ENCODE measurements at places on chromosomes 6 and 20. TPM values are rescaled to one million over a fixed set of nuclear protein-coding genes. Genes with fewer than 3 reads are reported as not detected.

The RNASET2 gene
- total RNA-seq, result 42.9 TPM

The TBX18 gene
- 1.1 TPM for total RNA-seq

The TAP2 gene
- total RNA-seq, result 14.8 TPM

GRCh38 chr6:70289299-70289698 is 13.6 kb downstream of the COL9A1 start:
- DNase-seq, result no peak

DNA sequence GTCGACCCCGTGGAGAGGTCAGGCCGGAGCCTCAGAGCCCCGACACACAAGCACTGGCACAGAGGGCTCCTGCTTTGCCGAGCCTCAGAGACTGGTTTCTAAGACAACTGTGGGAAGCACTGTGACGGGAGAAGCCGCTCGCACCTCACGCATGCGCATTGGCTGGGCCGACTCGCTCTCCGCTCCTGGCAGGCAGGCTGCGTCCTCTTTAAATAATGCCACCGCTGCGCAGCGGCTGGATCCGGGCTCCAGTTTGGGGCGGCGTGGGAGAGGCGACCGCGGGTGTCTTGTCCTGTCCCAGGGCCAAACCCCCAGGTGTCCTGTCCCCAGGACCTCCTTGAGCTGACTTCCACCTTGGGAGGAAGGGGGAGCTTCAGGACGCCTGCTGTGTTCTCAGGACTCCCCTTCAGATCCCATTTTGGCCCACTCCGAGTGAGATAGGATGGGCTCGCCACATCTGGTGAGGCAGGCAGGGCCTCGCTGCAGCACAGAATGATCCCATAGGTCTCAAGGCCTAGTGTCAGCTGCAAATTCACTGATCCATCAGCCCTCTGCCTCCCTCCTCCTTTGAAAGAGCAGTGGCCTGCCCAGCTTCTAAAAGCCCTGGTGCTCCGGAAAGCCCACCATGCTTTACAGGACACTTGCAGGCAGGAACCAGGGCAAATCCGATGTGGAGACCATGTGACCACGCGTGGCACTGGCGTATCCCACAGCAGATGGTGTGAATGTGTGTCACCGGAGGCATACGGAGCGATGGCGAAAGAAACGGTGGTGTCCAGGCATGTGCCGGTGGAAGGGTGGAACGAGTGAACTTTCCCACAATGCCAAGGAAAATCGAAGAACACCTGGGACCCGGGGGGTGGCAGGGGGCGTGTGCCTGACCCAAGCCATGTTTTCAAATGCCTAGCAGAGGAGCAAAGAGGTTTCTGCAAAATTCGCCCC is 169.3 kb upstream of the ZNF337 start:
- no peak for DNase-seq

DNA sequence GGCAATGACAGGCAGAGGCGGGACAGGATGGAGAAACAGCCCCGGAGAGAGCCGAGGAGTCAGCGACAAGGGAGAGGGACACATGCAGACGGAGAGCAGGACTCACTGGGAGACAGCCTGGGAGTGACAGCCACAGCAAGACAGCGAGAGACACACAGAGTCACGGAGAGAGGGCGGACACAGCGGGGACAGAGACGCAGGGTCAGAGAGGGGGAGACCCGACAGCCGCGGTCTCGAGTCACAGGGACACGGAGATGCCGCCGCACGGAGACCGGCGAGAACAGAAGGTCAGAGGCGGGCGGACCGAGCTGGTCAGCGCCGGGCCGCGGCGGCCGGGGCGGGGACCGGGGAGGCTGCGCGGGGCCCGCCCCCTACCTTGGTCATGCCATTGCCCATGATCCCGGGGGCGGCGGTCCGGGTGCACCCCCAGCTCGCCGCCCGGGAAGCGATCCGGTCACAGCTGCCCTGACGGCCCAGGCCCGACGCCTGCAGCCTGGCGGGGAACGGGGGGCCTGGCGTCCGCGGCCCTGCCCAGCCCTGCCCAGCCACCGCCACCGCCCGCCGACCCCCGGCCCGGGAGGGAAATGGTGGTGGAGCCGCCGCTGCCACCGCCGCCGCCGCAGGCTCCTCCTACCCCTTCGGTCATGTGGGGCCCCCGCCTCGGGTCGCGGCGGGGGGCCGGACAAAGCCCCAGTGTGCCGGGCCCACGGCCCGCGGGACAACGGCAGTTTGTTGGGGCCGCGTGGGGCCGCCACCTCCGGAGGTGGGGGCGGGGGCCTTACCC is at the start of the genes DUSP15 and TTLL9:
Gene DUSP15 (minus strand): TSS at position 586 of the 784 bp plus-strand sequence. CDS start 190 bp downstream, at position 396.
Gene TTLL9 (plus strand): TSS at position 693 of the 784 bp plus-strand sequence. CDS start 493 bp downstream, outside the sequence.
- DNase-seq, result no peak

DNA sequence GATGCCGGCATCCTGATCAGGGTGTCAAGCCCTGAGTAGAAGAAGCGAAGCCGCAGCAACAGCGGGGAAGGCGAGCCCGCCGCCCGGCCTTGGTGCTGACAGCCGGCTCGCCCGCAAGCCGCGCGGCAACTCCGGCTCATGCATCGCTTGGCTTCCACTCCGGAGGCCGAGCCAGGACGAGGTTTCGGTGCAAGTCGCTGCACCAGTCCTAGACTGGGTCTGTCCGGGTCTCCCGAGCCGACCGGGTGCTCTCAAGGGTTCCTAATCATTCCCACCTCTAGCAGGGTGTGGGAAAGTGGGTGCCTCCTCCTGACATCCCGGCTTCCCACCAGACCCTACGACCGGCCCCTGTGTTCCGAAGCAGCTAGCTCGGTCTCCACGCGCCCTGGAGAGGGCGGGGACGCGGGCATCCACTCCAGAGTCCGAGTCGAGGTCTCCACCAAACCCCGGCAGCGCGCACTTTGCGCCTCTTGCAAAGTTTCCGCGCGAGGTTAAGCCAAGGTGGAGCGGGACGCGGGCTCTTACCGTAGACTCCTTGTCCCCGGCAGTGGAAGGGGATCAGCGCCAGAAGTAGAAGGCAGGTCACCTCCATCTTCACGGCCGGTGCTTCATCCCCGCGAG is 1.4 kb downstream of the MDGA1 start:
- DNase-seq, result no peak

GRCh38 chr20:17766226-17766625 is 66.5 kb downstream of the BANF2 start:
- DNase-seq, result no peak

DNA sequence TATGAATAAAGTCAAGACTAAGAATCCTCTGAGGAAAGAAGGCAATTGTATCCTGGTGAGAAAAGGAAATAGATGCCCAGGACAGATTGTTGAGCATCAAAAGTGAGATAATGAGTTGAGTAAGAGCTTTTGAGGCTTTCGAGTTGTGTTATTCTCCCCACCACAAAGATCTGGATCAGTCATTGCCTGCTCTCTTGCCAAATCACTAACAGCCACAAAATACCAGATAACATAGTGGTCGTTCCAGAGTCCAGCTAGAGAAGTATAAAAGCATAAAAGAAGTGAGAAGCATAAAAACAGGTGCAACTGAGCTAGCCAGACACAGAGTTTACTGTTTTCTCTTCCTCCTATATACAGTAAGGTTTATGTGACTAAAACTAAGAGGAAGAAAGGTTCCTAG is 4.9 kb downstream of the SPINT4 start:
- DNase-seq, result no peak

- no peak for DNase-seq
Observed at GRCh38 chr6:28803337-28803709, 120.5 kb downstream of the TRIM27 start.

DNA sequence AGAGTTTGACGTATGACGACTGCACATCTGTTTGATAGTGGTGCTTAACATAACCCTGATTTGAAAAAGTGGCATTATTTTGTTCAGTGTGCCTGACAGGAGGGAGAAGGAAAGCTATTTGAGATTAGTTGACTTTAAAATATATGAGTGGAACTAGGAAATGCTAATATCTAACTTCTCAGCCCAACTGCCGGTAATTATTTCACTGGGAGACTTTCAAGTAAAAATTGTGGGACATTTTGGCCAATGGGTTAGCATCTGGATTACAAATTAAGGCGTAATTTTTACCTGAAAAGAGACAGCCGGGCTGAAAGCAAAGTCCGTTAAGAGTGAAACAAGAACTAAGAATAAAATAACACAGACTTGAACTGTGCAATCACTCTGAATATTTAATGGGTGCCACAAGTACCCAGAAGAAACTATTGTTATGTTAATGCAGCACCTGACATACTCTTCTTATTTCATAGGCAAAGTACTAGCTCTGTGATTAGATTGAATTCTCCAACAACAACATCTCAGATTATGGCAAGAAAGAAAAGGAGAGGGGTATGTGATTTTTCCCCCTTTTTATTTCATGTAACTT is 2.0 kb downstream of the HEY2 start:
- DNase-seq, result no peak
